ENCODE measurements at places on chromosomes 2 and 18. TPM values are rescaled to one million over a fixed set of nuclear protein-coding genes. Genes with fewer than 3 reads are reported as not detected.

GRCh38 chr18:44824884-44825283, 144.2 kb downstream of the SETBP1 start:
- no peak for DNase-seq

DNA sequence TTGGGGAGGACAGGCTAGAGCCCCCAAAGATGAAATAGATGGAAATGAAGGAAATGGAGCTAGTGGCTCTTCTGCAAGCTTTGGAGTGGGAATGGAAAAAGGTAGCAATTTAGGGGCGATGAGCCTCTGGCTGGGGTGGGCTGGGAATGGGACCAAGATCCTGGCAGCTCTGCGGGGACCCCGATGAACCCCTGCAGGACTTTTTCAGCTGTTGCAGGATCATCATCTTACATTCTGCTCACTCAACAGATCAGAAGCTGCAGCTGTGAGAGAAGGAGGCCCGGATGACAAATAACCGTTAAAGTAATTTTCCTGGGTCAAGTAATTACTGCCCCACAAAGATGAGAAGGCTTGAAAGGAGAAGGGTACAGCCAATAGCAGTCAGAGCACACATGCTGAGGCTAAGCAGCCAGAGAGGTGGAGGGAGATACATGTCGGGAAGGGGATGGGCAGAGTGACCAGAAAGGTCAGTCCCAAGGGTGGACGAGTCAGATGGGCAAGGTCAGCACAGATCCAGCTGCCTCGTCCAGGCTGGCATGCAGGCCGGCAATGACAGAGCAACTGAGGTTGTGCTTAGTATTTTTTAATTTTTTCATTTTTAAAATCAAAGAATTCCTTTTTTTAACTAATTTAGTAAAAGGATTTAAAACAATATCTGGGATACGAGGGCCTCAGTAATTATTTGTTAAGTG, 245.0 kb upstream of the RAB6C start:
- no peak for DNase-seq

GRCh38 chr2:85436836-85437487, 18.4 kb downstream of the SH2D6 start:
- no peak for DNase-seq

GRCh38 chr2:25079050-25079635, 37.3 kb downstream of the EFR3B start:
- no peak for DNase-seq

The GNAL gene
- under 0.01 TPM for total RNA-seq

The RPRM gene
- not detected for total RNA-seq

The HOXD3 gene
- 6.5 TPM for total RNA-seq

Data from lung microvascular endothelial cell (primary cell).